Stimulated activated CD4-positive, alpha-beta T cell treated with anti-CD3 and anti-CD28 coated beads, Interleukin-15, amount 100 ng/mL, for 1 hour (primary cell): ENCODE measurements at places on chromosomes 5 and 9.

- DNase-seq: no peak
Observed at GRCh38 chr5:10085185-10085584, 164.5 kb downstream of the ATPSCKMT start.

DNA sequence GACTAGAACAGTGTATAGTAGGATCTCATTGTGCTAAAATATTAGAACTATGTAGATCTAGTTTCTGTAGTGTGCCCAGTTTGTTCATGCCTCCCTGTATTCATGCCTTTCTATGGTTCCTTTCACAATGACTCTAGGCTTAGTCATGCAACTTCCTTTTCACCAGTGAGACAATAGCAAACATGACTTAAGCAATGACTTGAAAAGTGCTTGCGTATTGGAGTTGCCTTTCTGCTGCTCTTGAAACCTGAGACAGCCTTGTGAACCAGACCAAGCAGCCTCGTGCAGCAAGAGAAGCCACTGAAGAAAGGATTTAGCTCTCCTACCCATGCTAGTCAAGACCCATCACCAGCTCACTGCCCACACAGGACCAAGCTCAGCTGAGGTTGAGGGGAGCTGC lies 294.5 kb upstream of the TAS2R1 start:
- no peak for DNase-seq

GRCh38 chr5:74109344-74109743 lies 483.3 kb downstream of the ARHGEF28 start:
- no peak for DNase-seq

DNA sequence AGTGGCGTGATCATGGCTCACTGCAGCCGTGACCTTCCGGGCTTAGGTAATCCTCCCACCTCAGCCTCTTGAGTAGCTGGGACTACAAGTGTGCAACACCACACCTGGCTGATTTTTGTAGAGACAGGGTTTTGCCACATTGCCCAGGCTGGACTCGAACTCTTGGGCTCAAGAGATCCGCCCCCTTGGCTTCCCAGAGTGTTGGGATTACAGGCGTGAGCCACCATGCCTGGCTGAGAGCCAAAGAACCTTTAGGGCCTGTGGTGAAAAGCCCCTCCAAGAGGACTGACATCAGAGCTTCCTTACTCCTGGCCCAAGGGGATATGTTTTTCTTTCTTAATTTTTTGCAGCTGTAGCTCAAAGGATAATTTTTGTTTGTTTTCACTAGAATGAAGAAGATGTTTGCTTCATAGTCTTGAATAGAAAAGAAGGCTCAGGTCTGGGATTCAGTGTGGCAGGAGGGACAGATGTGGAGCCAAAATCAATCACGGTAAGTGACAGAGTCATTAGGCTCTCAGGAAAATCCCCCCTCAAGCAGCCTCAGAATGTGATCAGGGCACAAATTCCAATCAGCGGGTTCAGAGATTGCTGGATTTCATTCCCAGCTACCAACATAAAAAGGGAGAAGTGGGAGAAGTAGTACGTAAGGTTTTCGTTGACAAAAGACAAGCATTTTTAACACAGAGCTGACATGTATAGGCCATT lies 77.1 kb downstream of the GOLPH3 start:
- DNase-seq: no peak
